Upper lobe of left lung (tissue), 6 donors: ENCODE measurements at places on chromosomes 3 and 15. TPM values are rescaled to one million over a fixed set of nuclear protein-coding genes. Genes with fewer than 3 reads are reported as not detected.

GRCh38 chr3:86989006-86989405 lies 1.9 kb downstream of the VGLL3 start:
- DNase-seq = no peak

GRCh38 chr15:84785053-84785452 lies 32.1 kb upstream of the ALPK3 start:
- no peak for DNase-seq

DNA sequence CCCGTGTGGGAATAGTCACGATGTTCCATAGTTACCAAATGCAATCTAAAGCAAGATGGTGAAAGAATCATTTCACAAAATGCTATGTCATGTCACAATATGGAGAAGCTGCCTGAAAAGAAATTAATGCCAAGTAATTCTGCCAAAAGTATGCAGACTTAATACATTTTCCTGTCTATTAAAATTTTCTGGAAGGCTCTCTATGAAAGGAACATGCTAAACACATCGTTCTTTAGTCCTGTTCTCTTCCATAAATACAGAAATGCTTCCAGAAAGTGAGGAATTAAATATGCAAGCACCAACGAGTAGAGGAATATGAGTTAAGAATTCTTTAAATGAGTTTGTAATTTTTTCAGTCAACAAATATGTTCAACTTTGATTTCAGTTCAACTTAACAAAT lies 266.8 kb upstream of the CRBN start:
- no peak for DNase-seq

DNA sequence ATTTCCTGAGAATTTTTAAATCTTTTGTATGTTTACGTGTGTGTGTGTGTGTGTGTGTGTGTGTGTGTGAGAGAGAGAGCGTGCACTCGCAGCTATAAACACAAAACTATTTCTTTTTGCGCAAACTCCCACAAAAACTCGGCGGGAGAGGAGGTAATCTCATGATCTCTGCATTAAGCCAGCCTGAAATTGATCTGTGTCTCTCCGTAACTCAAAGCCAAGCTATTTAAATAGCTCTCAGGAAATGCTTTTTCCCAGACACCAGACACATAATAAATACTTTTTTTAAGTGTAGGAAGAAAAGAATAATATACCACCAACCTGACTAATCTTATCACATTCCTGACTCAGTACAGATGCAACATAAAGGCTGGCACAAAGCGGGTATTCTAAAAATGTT lies 226.8 kb downstream of the MAGI1 start:
- DNase-seq = no peak

DNA sequence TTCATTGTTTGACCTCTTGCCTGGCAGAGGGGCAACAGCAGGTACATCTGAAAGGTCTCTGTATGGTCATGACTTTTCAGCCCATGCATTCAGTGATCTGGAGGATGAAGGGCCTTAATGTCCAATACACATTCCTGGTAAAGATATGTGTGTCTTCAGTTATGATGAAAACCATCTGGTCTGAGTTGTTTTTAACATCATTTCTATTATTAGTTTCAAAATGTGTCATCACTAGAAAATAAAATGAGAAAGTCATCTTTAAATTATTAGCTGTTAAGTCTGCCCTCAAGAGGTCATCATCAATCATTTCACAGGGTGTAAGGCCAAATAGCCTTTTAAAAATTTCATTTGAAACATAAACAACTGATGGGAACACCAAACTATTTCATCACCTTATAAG lies 92.1 kb upstream of the PLSCR4 start:
- DNase-seq = no peak

- DNase-seq = no peak
These were observed 405.0 kb upstream of the TPM1 start for GRCh38 chr15:62637574-62637897.

GRCh38 chr3:140086642-140087041 lies 151.7 kb downstream of the CLSTN2 start:
- no peak for DNase-seq

The ERICH6 gene
- total RNA-seq = not detected

The CLDN1 gene
- total RNA-seq = 18.9 TPM

The SLC28A1 gene
- total RNA-seq = not detected

The KBTBD8 gene
- 1.1 TPM for total RNA-seq

The RMDN3 gene
- total RNA-seq = 123 TPM

The PARP15 gene
- total RNA-seq = 7.4 TPM
